ENCODE measurements at places on chromosomes 12 and 14.

DNA sequence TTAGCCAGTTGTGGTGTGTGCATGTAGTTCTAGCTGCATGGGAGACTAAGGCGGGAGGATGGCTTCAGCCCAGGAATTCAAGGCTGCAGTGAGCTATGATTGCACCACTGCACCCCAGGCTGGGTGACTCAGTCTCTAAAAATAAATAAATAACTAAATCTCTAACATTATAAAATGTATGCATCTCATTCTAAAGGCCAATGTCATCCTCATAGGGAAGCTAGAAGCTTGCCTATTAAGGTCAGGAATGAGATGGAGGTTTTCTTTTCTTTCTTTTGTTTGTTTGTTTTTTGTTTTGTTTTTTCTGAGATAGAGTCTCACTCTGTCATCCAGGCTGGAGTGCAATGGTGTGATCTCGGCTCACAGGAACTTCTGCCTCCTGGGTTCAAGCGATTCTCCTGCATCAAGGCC is 48.8 kb upstream of the PAPLN start:
- no peak for DNase-seq

- no peak for DNase-seq
These were observed 12.7 kb upstream of the TMCC3 start for GRCh38 chr12:94663071-94663470.

DNA sequence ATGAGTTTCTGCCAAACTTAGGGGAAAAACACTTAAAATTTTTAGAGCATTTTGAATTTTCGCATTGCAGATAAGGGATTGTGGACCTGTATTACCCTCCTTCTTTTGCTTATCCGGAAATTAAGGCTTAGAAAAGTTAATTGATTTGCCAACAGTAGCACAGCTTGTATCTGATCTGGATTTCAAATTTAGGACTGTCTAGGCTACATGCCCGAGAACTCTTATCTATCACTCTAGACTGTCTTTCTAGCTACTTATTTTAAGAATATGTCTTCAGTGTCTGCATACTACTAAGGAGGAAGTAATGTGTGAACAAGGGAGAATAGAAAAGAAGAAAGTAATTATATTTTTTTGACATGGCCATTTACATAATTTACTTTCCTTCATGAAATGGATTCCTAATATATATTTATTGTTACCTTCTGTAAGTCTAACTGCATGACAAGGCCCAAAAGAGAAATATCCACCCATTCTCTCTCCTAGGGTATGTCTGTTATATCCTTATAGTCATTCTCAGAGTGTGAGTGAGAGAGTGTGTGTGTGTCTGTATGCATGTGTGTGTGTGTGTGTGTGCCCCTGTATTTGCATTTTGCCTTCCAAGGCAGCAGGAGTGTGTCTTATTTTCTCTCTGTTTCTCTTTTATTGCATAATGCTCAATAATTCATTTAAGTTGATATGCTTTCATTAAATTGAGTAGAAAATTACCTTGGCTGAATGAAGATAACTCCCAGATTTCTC is 132.1 kb downstream of the SLC5A8 start:
- no peak for DNase-seq

DNA sequence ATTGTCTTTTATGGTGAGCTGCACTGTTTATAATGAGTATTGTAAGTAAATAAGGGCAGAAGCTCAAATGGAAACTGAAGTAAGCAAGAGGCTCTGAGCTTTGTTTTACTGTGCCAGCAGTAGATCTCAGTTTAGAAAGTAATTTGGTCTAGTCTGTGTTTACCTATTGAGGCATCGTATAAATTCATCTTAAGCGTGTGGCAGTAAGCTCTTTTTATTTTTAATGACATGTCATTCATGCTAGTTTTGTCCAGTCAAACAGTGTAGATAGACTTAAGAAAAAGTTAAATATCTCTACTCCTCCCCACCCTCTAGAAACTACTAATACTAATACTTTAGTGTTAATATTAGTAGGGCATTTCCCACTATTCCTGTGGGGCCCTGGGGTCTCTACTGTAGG is 2.0 kb downstream of the ANO6 start:
- no peak for DNase-seq

DNA sequence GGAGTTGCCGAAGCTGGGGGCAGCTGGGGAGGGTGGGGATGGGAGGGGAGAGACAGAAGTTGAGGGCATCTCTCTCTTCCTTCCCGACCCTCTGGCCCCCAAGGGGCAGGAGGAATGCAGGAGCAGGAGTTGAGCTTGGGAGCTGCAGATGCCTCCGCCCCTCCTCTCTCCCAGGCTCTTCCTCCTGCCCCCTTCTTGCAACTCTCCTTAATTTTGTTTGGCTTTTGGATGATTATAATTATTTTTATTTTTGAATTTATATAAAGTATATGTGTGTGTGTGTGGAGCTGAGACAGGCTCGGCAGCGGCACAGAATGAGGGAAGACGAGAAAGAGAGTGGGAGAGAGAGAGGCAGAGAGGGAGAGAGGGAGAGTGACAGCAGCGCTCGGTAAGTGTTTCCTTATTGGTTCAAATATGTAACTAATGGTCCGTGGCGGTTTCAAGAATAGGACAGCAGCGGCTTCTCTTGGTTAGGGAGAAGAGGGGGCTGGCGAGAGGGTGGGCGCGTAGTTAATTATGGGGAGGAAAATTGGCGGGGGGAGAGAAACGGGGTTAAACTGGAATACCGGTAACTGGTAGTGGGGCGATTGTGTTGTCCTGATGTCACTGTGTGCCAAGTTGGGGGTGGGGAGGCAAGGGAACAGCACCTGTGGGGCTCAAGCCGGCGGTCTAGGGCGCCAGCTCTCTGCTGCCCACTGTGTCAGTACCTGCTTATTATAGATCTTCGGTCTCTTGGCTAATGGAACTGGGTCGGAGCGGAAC is 8.4 kb downstream of the HOXC8 start:
- no peak for DNase-seq

DNA sequence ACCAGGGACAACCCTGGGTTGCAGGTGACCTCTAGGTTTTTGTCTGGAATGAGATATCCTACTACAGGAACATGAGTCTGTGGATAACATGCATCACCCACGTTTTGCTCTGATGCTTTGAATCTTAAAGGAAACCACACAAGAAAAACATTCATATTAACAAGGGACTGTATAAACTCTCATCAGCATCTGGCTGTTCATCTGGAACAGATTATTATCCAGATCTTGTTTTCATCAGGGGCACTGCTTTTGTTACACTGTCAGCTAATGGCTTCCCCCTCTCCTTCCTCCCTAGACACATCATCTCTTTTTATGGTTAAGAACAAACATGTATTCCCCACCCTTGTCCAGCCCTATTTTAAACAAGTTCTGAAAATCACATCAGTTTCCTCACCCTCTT is 1095.7 kb downstream of the AACS start:
- DNase-seq = no peak

GRCh38 chr14:24237463-24237955 is 4.8 kb downstream of the GMPR2 start:
- DNase-seq = no peak

DNA sequence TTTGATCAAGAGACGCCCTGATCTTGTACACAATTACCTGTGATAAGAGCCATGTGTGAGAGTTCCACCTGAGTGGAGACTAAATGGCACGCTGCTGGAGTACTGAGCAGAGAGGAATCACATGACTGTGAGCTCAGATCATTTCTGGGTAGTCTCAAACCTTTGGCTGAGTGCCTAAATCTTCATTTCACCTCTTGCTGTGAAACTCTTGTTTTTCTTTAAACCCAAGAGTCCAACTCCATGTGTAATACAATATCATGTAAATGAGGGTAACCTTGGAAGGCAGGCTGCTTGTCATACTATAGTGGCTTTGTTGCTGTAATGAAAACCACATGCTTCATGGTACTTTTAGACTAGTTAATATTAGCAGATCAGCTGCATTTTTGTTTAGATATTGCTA is 156.9 kb downstream of the CAND1 start:
- DNase-seq = no peak

GRCh38 chr12:7075939-7076338 is 15.4 kb downstream of the C1S start:
- DNase-seq = no peak

DNA sequence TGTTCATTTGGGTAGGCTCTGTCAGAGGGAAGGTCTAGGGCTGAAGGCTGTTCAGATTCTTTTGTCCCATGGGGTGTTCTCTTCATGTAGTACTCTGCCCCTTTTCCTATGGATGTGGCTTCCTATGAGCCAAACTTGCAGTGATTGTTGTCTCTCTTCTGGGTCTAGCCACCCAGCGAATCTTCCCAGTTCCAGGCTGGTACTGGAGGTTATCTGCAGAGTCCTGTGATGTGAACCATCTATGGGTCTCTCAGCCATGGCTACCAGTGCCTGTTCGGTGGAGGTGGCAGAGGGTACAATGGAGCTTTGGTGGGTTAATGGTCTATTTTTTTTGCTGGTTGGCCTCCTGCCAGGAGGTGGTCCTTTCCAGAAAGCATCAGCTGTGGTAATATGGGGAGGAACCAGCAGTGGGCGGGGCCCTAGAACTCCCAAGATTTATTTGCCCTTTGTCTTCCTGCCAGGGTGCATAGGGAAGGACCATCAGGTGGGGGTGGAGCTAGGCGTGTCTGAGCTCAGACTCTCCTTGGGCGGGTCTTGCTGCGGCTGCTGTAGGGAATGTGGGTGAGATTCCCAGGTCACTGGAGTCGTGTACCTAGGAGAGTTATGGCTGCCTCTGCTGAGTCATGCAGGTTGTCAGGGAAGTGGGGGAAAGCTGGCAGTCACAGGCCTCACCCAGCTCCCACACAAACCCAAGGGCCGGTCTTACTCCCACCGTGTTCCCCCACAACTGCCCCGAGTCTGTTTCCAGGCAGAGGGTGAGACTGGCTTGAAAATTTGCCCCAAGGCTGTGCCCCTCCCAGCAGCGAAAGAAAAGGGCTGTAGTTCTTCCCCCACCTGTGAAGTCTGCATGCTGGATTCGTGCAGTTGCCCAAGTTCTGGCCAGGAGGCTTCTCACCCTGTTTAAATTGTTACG is 17.5 kb downstream of the MTRFR start:
- DNase-seq = no peak
